ENCODE measurements at places on chromosomes 6 and 20.

DNA sequence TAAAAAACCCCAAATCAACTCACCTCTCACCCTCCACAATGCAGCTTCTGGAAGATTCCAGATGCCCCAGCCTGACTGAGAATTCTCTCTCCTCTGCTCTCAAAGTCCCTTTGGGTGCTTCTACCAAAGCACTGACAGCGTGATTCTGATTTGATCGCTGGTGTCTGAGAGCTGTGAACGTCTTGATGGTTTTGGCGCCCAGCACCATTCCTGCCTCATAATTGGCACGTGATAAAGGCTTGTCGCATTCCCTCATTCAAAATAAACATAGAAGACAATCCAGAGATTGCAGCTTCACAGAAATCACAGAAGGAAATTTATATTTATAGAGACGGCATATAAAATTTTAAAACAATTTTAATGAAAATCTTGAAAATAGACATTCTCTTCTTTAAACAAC lies 24.1 kb upstream of the ECI2 start:
- H3K27ac ChIP-seq: no peak overlapping the region
- H3K36me3 ChIP-seq: no peaks in the 10 kb centered on the region
- DNase-seq: no peak
- H3K4me1 ChIP-seq: no peaks in the 10 kb centered on the region

- no peak overlapping the region for H3K4me3 ChIP-seq
- no peak for DNase-seq
- H3K36me3 ChIP-seq: no peaks in the 10 kb centered on the region
- H3K27me3 ChIP-seq: no peaks in the 10 kb centered on the region
These were observed 575.2 kb upstream of the JAG1 start for GRCh38 chr20:11248687-11249638.

- DNase-seq: no peak
- H3K4me3 ChIP-seq: peak overlapping the region; percentile 93
- no peaks in the 10 kb centered on the region for H3K27me3 ChIP-seq
- H3K27ac ChIP-seq: peak overlapping the region; percentile 97
- H3K36me3 ChIP-seq: peaks cover 34% of the 10 kb centered on the region
These were observed 559 bp downstream of the APMAP start for GRCh38 chr20:24991897-24992486.

DNA sequence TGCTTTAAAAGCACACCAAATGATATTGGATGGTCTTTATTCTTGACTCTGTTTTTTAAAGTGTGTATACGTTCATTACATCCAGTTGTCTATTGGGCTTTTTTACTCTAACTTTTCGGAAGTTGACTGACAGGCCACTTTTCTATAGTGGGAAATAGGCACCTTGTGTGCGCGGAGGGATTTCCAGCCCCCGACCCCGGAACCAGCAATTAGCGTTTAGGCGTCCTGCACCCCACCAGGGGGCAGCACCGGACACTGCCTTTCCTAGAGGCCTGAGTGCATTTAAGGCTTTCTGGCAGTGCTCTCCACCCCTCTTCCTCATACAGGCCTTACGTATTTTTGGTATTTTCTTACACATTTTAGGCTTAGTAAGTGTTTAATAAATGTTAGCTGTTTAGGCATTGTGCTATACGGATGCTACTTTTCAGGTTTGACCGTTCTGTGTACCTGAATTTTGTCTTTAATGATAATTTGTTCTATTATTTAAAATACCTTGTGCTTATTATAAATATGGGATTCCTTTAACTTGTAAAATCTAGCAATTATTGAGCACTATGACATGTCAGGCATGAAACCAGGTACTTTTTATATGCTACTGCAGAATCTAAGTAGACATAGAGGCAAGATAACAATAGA lies 231.8 kb downstream of the BCKDHB start:
- DNase-seq: peak; percentile 41
- no peaks in the 10 kb centered on the region for H3K27me3 ChIP-seq
- no peaks in the 10 kb centered on the region for H3K4me1 ChIP-seq

DNA sequence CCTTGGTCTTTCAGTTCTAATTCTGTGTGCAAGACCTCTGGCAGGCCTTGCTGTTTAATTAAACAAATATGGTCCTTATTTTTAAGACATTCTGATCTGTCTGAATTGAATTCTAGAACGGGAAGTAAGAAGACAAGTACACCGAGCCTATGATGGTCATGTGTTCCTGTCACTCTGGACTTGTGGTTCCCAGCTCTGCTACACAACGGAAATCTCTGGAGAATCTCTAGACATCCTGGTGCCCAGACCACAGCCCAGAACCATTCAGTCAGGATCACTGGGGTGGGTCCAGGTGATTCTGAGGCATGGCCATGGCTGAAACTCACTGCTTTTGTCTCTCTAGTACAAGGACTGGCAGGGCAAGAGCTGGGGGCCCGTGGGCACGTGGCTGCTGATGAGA lies 15.9 kb upstream of the KCNK16 start:
- H3K27ac ChIP-seq: no peak overlapping the region
- H3K36me3 ChIP-seq: no peaks in the 10 kb centered on the region
- peaks cover 19% of the 10 kb centered on the region for H3K27me3 ChIP-seq

DNA sequence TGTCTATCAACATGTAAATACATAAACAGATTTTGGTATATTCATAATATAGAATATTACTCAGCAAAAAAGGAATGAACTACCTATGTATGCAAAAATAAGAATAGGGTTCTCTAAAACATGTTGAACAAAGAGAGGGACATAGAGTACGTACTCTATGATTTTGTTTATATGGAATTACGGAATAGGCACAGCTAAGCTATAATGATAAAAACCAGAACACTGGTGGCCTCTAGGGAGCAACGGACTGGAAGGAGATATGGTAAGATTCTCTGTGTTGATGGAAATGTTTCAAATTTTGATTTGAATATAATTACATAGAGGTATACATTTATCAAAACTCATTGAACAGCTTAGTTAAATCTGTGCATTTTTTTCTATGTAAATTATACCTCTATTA lies 19.6 kb downstream of the ADGRG6 start:
- H3K36me3 ChIP-seq: no peaks in the 10 kb centered on the region
- no peak for DNase-seq
- H3K4me3 ChIP-seq: no peak overlapping the region
- peaks cover 8% of the 10 kb centered on the region for H3K27me3 ChIP-seq

GRCh38 chr20:34967421-34967820 lies 11.8 kb downstream of the MYH7B start:
- H3K36me3 ChIP-seq: no peaks in the 10 kb centered on the region
- no peaks in the 10 kb centered on the region for H3K4me1 ChIP-seq
- H3K27me3 ChIP-seq: no peaks in the 10 kb centered on the region
- H3K27ac ChIP-seq: no peak overlapping the region

GRCh38 chr20:5822569-5822968 lies 72.4 kb downstream of the SHLD1 start:
- DNase-seq: no peak
- peaks cover 3% of the 10 kb centered on the region for H3K36me3 ChIP-seq
- peaks cover 14% of the 10 kb centered on the region for H3K4me1 ChIP-seq
- no peak overlapping the region for H3K4me3 ChIP-seq

DNA sequence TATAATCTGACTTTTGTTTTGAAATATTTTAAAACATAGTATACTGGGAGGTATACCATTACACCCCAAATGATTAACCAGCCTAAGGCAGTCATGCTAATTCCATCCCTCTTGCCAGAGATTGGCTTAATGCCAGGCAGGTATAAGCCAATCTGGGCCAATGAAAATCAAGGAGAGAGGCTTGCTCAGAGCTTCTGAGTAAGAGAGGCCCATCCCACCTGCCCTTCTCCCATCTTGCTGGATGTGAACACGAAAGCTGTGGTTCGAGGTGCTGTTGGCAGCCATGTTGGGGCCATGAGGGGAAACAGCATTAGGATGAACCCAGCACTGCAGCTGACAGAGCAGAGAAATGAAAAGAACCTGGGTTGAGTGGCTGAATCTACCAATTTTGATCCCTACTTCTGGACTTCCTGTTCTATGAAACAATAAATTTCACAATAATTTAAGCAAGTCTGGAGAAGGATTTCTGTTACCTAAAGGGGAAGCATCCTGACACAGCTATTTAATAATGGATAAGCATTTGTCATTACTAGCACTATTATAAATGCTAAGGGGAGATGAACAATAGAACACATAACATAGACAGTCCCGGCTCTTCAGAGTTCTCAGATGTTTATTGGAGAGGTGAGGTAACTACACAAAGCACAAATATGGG lies 152.3 kb downstream of the CDC5L start:
- no peaks in the 10 kb centered on the region for H3K36me3 ChIP-seq
- H3K27me3 ChIP-seq: peaks cover 33% of the 10 kb centered on the region
- H3K4me3 ChIP-seq: no peak overlapping the region
- H3K27ac ChIP-seq: no peak overlapping the region

GRCh38 chr20:62766716-62767115 lies 29.6 kb upstream of the MRGBP start:
- H3K4me1 ChIP-seq: peaks cover 17% of the 10 kb centered on the region
- H3K27me3 ChIP-seq: no peaks in the 10 kb centered on the region
- DNase-seq: no peak
- no peak overlapping the region for H3K4me3 ChIP-seq
- peaks cover 3% of the 10 kb centered on the region for H3K36me3 ChIP-seq
- H3K27ac ChIP-seq: peak overlapping the region; percentile 83

DNA sequence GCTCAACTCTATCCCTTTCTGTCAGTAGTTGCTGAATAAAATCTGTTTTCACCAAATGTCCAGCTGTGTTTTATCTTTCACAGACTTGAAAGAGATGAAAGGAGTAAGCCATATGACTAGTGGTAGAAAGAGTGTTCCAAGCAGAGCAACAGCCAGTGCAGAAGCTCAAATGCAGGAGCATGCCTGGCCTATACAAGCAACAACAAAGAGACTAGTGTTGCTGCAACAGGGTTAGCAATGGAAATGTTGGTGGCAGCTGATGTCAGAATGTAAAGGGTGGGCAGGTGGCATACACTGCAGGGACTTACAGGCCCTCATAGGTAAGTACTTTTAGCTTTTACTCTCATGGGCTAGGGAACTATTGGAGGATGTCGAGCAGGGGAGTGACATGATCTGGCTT lies 5.2 kb upstream of the HINT3 start:
- no peak for DNase-seq
- no peaks in the 10 kb centered on the region for H3K4me1 ChIP-seq
- H3K27ac ChIP-seq: no peak overlapping the region
- H3K36me3 ChIP-seq: no peaks in the 10 kb centered on the region
- H3K4me3 ChIP-seq: no peak overlapping the region

GRCh38 chr6:8914700-8915099 lies 479.4 kb upstream of the SLC35B3 start:
- H3K27me3 ChIP-seq: no peaks in the 10 kb centered on the region
- no peak overlapping the region for H3K4me3 ChIP-seq
- no peak overlapping the region for H3K27ac ChIP-seq
- no peaks in the 10 kb centered on the region for H3K36me3 ChIP-seq

DNA sequence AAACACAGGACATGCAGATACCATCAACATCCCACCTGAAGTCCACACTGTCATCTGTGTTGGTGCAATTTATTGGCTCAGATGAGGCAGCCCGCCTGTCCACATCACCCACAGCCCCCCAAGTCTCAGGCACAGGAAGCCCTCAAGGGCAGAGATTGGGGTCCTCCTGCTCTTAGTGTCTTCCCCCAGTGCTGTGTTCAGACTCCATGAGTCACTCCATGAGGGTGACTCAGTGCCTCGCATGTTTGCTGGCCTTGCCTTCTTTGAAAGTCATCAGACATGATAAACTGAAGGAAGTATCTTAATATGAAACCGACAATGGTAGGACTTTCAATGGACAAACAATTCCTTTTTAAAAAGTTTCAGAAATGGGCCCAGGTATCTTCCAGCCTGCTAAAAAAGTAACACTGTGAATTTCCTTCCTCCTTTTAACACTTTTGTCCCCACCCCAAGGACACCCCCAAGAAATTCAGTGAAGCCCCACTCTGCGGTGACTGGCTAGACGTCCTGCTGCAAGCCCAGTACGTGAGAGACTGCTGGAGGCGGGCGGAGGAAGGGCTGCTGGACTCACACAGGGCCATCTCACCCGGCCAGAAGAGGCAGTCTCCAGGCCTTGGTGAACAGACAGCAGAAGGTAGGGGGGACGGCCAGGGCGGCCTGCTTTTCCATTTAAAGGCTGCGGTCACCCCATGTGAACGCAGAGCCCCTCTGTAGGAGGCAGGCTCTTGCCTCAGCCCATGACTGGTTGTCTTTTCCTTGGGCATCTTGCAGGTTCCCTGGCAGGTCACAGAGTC lies 43.0 kb upstream of the KCNK16 start:
- no peak overlapping the region for H3K4me3 ChIP-seq
- no peak overlapping the region for H3K27ac ChIP-seq
- H3K27me3 ChIP-seq: peaks cover 50% of the 10 kb centered on the region

DNA sequence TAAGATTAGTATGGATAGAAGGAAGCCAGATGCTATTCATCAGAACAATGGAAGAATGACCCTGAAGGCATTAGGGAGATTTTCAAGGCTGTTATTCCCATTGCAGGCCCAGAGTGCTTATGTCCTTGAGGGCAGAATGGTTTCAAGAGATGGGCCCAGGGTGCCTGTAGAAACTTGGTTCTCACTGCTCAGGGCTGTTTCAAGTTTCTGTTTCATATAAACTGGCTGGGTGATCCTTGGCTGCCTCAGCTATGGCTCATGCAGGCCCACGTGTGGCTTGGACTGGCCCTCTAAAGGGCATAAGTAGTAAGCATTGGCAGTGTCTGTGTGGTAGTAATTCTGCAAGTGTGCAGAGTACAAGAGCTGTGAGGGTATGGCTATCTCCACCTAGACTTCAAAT lies 540.9 kb upstream of the MAN1A1 start:
- peaks cover 9% of the 10 kb centered on the region for H3K27me3 ChIP-seq
- no peaks in the 10 kb centered on the region for H3K36me3 ChIP-seq
- no peak for DNase-seq
- H3K27ac ChIP-seq: no peak overlapping the region
- H3K4me3 ChIP-seq: no peak overlapping the region

GRCh38 chr6:116090251-116090650 lies 10.4 kb upstream of the NT5DC1 start:
- H3K4me1 ChIP-seq: peaks cover 2% of the 10 kb centered on the region
- no peaks in the 10 kb centered on the region for H3K36me3 ChIP-seq
- H3K4me3 ChIP-seq: no peak overlapping the region
- H3K27me3 ChIP-seq: peaks cover 13% of the 10 kb centered on the region
- H3K27ac ChIP-seq: no peak overlapping the region

DNA sequence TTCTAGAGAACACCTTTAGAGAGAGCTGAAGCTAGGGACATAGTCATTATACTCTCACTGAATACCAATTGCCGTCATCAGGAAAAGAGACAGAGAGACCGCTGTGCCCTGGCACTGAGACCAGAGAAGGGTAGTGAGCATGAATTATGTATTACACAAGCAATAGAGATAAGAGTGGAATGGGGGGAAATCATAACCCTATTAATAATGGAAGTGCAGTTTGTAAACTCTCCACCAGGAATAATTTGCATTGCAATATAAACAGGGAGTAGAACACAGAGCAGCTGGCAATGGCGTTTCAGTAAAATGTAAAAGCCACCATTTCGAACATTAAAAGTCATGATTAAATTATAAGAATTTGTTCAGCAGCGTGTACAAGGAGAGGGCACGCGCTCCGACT lies 244.5 kb downstream of the MAFB start:
- H3K36me3 ChIP-seq: no peaks in the 10 kb centered on the region
- no peak overlapping the region for H3K27ac ChIP-seq
- no peak for DNase-seq
- no peaks in the 10 kb centered on the region for H3K4me1 ChIP-seq

DNA sequence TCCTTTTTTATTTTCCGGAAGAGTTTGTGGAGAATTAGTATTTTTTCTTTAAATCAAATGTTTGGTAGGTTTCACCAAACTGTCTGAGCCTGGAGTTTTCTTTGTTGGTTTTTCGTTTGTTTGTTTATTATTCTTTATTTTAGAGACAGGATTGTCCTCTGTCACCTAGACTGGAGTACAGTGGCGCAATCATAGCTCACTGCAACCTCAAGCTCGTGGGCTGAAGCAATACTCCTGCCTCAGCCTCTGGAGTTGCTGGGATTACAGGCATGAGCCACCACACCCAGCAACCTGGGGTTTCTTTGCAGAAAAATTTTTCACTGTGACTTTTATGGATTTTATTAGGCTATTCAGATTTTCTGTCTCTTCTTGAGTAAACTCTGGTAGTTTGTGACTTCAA lies 120.2 kb upstream of the LOC128125822 start:
- no peak overlapping the region for H3K4me3 ChIP-seq
- no peaks in the 10 kb centered on the region for H3K36me3 ChIP-seq
- no peaks in the 10 kb centered on the region for H3K4me1 ChIP-seq

Data from effector memory CD8-positive, alpha-beta T cell (primary cell).